ENCODE measurements at places on chromosomes 6 and 20. TPM values are rescaled to one million over a fixed set of nuclear protein-coding genes. Genes with fewer than 3 reads are reported as not detected.

SYCP2 gene
- 6.9 TPM for total RNA-seq

RPS6KA2 gene
- 40.2 TPM for total RNA-seq

DAAM2 gene
- 43.3 TPM for total RNA-seq

ASIP gene
- not detected for total RNA-seq

SCRT2 gene
- not detected for total RNA-seq

HLA-DPA1 gene
- 179 TPM for total RNA-seq

TRIM40 gene
- not detected for total RNA-seq

OTOR gene
- not detected for total RNA-seq

FUT9 gene
- total RNA-seq: not detected

GPX5 gene
- not detected for total RNA-seq

LY6G6C gene
- not detected for total RNA-seq

MLIP gene
- not detected for total RNA-seq

GINS1 gene
- total RNA-seq: not detected

SF3B5 gene
- 90.4 TPM for total RNA-seq

CASS4 gene
- total RNA-seq: 0.62 TPM

CTAGE9 gene
- total RNA-seq: not detected

OR2J3 gene
- total RNA-seq: not detected

NKAPL gene
- total RNA-seq: not detected

WFDC10B gene
- not detected for total RNA-seq

BPIFA1 gene
- total RNA-seq: not detected

HLA-DOB gene
- total RNA-seq: not detected

ABHD12 gene
- 47.6 TPM for total RNA-seq

FAM209B gene
- total RNA-seq: not detected
